ENCODE measurements at places on chromosomes 7 and 10.

- DNase-seq, result no peak
Observed at GRCh38 chr7:155521743-155522398, 24.5 kb downstream of the CNPY1 start.

DNA sequence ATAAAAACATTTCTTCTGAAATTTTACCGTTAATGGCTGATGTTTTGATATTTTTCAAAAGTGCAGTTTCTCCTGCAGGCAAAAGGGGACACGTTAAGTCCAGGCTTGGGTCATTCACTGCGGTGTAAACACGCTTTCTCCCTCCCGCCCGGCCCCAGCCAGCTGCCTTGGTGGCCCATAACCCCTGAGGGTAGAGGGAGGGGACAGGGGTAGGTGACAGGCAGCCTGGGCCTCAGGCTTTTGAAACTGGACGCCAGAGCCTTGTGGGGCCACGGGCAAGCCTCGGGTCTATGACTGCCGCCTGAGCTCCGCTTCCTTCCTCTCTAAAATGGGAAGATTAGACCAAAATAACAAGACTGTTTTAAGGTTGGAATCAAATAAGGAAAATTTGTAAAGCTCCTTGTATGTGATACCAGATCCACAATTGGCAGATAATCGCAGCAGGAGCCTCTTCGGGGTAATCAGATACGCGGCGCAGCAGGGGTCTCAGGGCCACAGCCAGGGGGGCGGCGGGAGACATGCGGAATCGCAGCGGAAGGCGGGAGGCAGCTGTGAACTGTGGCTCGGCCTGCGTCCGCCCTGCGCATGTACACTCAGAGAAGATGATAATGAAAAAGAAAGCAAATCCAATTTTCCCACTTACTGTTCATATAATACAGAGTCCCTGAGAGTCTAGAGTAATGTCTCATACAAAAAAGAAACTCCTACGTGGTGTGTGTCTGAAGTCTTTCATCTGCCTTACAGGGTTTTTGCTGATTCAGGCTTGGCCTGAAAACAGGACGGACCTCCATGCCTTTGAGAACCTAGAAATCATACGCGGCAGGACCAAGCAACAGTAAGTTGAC is 138.3 kb downstream of the EGFR start:
- DNase-seq, result peak; percentile 30

DNA sequence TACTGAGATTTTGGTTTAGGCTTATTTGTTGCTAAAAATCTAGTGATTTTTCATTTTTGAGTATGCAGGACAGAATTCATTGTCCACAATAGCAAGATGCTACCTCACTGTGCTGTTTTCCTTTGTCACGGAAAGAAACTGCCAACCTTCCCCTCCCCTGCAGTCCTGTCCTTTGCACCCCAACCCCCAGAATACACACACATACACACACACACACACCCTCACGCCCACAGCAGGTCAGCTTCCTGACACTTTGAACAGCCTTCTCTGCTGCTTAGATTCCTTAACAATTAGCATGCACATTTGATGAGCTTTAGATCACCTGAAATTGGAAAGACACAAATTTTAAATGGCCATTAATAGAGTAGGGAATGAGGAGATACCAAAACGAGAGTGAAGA is 32.1 kb downstream of the ARMC3 start:
- no peak for DNase-seq

- peak; percentile 48 for DNase-seq
Observed at GRCh38 chr7:158815083-158815799, 14.1 kb downstream of the ESYT2 start.

DNA sequence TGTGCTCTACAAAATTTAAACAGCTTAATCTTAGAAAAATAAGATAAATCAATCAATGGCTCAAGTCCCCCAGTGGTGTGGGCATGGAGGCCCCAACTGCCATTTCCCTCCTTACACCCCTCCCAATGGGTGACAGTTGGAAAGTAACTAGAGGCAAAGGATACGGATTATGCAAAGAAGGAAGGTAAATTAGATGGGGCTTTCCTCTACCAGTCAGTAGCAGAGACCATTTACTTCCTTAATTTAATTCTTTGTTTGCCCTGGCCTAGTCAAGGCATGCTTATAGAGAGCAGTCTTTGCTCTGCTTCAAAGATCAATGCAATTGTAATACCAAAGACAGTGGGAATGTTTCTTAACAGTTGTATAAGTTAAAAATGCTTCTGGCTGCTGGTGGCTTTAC is 63.3 kb upstream of the PAPSS2 start:
- DNase-seq, result no peak

DNA sequence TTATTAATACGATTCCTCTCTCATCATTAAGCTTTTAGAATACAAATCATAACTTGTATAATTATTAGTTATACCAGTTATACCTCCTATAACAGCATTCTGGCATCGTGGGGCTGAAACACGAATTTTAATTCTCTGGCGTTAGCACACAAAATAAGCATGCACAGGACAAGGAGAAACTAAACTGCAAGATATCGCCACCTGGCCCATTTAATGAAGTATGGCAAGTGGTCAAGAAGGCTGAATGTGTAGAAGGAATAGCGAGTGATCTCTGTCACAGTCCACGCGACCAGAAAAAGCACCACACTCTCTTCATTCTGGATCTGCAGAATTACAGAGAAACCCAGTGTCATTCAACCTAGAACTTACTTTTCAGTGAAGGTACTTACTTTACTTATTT is 18.1 kb downstream of the HACD1 start:
- peak; percentile 52 for DNase-seq

DNA sequence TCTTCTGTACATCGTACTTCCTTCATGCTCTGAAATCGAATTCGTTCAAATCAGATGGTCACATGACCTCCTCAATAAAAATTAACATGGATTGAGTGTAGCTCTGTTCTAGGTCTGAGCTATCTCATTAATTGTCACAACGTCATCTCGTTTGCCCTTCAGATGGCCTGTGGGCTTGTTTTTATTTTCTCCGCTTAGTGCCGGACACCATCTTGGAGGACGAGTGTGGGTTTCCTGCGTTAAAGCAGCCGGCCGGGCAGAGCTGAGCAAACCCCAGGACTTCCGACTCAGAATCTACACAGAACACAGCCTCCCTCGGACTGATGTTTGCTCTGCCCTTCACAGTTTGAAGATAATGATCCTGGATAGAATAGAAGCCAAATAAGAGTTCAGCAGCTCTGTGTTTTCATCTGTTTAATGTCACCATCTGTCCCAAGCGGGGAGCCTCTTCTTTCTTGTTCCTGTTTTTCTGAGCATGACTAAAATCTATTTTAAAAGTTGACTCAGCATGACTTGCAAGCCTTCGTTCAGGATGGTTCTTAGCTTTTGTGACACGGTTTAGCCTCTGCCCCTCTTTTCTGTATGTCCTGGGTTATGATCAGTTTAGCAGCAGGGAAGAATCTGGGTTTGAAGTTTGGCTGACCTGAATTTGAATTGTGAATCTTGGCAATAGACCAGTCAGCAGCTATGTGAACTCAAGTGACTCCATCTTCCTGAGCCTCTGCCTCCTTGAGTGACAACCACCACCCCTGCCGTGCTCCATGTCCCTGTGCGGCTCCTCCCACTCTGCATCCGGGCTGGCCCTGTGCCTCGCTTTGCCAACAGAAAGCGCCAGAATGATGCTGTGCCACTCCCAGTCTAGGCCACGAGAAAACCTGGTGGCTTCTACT is 30.6 kb upstream of the GALNTL5 start:
- DNase-seq, result peak; percentile 14

- DNase-seq, result no peak
Observed at GRCh38 chr7:30735631-30736030, 16.3 kb upstream of the INMT start.

DNA sequence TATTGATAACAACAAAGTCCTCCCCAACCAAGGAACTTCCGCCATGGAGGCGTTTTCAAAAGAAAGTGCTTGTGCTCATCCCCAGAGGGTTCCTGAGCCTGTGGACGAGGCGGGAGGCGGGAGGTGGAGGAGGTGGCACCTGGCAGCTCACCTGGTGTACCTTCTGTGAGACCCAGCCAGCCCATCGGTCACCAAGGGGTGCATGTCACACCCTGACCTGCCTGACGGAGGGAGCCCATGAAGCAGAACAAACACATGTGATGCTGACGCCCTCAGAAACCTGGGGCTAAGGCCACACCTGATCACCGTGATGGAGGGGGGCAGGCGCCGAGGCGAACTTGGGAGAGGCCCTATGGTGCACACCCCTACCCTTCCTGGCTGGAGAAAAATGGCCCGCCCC is 458.8 kb downstream of the DNAJB6 start:
- DNase-seq, result no peak

- no peak for DNase-seq
Observed at GRCh38 chr7:133997463-133997862, 129.7 kb upstream of the LRGUK start.

DNA sequence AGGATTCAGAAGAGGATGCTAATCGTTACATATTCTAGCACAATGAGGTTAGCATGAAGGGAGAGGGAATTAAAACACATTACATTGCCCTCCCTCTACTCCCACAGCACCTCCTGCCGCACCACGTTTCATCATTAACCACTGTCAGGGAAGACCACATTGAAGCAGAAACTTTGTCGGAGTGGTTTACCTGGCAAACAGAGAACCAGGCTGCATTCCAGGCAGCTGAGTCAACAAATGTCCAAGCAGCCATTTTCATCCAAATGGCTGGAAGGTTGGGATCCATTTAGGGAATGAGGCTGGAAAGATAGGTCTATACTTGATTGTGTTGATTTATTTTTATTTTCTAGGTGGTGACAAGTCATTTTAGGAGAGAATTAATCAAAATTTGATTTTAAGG is 273.6 kb downstream of the DYNC1I1 start:
- DNase-seq, result no peak

DNA sequence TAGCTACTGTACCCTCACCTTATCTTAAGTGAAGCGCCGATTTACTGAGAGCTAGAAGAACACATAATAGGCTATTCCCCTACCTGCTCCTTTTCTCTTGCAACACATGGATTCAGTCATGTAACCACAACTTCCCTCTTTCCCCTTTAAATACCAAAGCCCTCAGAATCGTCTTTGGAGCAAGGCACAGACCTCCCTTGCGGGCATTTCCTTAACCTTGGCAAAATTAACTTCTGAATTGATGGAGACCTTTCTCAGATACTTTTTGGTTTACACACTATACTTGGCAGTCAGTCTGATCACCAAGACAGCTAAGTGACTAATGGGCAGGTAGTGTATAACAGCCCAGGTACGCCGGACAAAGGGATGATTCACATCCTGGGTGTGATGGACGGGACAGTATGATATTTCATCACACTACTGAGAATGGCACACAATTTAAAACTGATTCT is 72.7 kb upstream of the SEC61G start:
- DNase-seq, result no peak

Measured in brain microvascular endothelial cell (primary cell).